SK-N-DZ (cell line): ENCODE measurements at places on chromosomes 3 and 15.

GRCh38 chr3:107208796-107209195 is 168.4 kb upstream of the CCDC54 start:
- DNase-seq: no peak

GRCh38 chr15:45586125-45586524 is 1.1 kb upstream of the BLOC1S6 start:
- DNase-seq: no peak

- DNase-seq: no peak
Measured at GRCh38 chr3:28835249-28835648, 445.6 kb upstream of the RBMS3 start.

GRCh38 chr3:58009026-58009748 is 965 bp downstream of the FLNB start:
- DNase-seq: no peak

- DNase-seq: no peak
Measured at GRCh38 chr3:155131104-155131503, 51.0 kb downstream of the MME start.

- DNase-seq: no peak
Measured at GRCh38 chr3:168090306-168091085, 5.2 kb downstream of the GOLIM4 start.

- no peak for DNase-seq
Measured at GRCh38 chr15:89387140-89387903, 52.7 kb upstream of the POLG start.
